ENCODE measurements at places on chromosomes 5 and 9.

DNA sequence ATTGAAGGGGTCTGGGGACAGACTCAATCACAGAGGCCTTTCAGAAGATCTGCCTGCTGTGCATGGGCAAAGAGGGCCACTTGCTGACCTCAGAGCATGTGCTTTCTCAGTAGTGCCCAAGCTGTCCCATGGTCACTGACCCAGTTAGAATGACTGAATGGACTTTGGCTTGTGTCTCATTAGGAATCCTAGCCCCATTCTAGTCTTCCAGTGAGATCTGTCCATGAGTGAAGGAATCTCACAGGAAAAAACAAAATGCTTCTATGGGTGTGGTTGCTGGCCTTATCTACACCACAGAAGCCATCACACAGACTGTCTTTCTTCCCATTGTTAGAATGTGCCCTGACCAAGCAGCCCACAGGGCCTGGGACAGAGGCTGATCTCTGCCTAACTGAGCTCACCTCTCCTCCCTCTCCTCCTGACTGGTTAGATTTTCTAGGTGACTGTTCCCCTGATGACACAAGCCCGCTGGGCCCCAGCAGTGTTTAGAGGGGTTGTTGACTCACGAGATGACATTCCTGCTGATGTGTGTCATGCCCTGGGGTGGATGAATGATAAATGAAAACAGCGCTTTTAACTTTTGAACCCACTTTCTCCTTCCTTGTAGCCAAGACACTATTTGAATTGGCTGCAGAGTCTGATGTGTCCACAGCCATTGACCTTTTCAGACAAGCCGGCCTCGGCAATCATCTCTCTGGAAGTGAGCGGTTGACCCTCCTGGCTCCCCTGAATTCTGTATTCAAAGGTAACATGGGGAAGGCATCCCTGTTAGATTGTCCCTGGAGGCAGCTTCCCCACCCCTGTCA is 24.8 kb downstream of the TGFBI start:
- DNase-seq: no peak

DNA sequence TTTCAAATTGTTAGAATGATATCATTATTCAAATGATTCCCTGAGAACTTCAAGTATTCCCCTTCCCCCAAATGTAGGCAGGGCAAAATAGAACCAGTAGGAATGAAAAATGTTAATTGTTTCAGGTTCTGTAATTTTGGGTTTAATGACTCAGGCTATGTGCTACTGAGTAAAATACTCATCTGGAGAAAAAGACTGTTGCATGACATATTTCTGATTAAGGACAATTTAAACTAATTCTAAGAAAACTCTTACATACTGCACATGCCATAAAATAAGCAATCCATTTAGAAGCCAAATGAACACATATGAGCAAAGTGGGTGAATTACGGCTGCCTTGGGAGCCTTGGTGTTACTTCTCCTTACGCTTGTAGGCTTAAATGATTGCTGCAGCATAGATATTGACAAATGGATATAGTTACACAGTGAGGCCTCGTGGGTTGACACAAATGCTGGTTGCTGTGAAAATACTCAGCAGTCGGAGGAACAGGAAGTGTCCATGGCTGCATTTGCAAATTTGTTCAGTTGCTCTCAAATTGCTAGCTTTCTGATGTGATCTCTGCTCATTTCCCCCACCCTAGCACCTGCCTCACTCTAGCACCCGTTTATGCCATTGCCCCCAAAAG is 174.9 kb upstream of the DMAC1 start:
- DNase-seq: no peak

- no peak for DNase-seq
Measured at GRCh38 chr9:95606489-95607350, 89.9 kb upstream of the PTCH1 start.

DNA sequence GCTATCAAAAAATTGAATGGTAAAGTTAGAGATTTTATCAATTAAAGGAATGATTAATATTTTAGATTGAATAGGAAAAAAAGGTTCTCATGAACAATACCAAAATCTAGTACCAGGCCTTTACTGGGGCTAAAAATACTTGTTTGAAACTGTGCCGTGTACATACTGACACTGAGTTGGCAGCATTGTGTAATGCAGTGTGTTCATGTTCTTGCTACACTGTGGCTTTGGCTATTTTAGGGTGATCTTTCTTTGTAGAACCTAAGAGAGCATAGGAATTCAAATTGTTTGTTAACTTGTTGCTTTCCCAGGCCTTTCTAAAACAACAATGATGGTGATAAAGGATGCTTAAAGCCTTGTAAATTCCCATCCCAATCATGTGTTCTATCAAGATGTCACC is 80.9 kb downstream of the KIF4B start:
- no peak for DNase-seq

DNA sequence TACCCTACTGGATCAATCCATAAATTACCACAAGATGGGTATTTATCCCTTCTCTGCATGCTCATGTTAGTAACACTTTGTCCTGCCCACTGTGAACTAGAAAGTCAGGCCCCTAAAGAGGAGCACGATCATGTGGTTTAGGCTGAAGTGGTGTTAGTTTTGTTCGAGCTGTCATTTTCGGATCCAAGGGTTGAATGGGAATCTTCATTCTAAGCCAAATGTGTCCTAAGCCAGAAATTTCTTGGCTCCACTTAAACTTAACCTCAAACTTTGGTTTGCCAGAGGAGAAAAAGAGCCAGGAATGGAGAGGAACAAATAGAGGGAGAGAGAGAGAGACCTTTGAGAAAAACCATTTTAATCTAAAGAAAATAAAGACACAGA is 837.7 kb upstream of the ZNF608 start:
- DNase-seq: no peak

DNA sequence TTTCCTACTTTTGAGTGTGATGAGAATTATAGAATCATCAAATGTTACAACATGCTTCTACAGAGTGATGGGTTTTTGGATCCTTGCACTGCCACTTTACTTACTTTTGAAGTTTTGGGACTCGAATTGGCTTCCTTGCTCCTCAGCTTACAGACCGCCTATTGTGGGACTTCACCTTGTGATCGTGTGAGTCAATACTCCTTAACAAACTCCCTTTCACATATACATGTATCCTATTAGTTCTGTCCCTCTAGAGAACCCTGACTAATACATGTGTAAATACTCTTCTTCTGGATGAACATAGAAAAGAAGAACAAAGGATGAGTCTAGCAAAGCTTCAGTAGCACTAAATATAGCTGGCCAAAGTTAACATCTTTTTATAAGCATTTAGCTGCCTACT is 98.7 kb upstream of the PDE4D start:
- DNase-seq: no peak

GRCh38 chr9:70363760-70364159 is 50.7 kb downstream of the KLF9 start:
- DNase-seq: no peak

- no peak for DNase-seq
Measured at GRCh38 chr9:69132361-69132760, 41.7 kb upstream of the TJP2 start.

- DNase-seq: no peak
Measured at GRCh38 chr9:8660383-8660782, 860.8 kb upstream of the DMAC1 start.

DNA sequence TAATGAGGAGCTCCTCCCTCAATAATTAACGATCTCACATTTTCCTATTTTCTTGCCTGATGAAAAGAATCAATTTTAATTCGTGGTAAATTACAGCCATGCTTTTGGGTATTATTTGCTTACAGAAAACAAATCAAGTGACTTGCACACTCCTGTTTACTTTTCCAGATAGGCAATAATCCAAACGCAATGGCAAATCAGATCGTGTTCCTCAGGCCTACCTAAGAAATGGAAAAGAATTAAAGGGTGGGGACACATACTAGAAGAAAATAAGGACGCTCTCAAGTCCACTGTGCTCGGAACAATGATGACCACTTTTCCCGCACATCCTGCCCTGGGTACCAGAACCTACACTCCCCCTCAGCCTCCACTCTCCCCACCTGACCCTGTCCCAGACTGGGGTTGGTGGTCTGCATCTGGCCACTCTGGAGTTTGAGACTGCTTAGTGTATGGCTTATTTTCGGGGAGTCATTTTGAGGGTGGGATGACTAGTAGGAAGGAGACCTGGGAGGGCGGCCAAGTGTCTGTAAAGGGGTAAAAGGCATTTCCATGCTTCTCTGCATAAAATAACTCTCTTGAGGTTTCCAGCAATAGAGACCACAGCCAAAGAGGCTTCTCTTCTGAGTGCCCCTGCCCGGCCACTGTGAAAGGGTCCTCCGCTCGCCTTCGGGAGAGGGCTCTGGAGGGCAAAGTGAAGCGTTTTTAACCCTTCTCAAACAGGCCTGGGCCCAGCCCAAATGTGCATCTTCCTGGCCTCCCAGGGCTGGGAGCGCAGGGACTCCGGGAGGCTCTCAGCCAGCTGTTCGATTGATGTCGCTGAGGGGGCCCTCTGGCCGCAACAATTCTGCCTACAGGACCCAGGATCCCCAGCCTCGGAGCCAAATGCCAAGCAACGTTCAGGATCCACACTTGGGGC is 4.5 kb upstream of the OTP start:
- DNase-seq: no peak

- no peak for DNase-seq
Measured at GRCh38 chr9:130846487-130847305, 11.6 kb downstream of the ABL1 start.

DNA sequence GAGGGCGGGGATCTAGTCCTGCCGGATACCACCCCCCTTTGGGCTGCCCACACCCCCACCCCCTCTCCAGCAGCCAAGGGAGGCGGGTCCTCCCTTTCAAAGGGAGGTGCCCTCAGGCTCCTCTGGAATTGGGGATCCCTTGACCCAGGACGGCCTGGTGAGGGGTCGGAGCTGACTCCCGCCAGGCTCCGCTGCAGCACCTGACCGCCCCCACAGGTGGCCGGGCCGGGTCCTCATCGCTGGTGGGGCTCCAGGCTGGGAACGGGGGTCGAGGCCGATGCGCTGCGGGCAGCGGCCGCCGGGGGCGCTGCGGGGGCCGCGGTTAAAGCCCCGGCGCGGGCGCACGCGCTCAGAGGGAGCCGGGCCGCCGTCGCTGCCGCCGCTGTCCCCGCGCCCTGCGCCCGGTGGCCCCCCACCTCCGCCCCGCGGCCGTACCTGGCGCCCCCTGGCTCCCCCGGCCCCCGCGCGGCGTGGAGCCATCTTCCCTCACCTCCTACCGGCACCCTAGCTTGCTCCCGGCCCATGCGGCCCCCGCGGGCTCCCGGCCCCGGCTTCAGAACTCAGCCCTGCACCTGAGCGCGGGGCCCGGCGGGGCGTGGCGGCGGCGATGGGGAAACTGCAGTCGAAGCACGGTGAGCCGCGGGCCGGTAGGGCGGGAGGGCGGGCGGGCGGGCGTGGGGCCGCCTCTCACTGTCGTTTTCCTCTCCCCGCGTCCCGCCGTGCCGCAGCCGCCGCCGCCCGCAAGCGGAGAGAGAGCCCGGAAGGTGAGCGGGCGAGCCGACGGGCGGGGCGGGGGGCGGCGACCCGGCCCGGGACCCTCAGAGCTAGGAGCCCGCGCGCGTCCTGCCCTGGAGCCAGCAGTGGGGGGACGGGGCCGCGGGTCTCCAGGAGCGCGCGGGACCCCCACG is at the start of gene NKD2:
Gene NKD2, plus strand, starts transcription at position 352 of the 908 bp plus-strand sequence. Its CDS starts 256 bp downstream, at position 608.
- no peak for DNase-seq

GRCh38 chr5:141799507-141800167 is 78.6 kb downstream of the PCDH1 start:
- DNase-seq: no peak

DNA sequence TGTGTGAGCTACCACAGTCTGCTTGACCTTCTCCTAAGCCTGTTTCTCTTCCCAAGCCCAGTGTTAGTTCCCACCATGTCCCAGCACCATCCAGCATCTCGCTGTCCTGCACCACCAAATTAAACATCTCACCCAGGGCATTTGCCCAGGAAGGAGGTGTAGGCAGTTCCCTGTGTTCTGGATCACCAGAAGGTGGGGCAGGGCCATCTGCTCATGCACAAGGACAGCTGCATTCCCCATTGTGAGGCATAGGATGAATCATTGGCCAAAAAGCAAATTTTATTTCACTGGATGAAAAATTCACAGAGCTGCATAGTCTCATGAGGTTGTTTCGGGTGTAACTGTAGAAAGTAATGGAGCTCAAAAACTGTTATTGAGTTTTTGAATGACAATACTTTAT is 89.5 kb upstream of the GRIA1 start:
- no peak for DNase-seq

- DNase-seq: no peak
Measured at GRCh38 chr5:131272307-131272706, 8.5 kb downstream of the CDC42SE2 start.

DNA sequence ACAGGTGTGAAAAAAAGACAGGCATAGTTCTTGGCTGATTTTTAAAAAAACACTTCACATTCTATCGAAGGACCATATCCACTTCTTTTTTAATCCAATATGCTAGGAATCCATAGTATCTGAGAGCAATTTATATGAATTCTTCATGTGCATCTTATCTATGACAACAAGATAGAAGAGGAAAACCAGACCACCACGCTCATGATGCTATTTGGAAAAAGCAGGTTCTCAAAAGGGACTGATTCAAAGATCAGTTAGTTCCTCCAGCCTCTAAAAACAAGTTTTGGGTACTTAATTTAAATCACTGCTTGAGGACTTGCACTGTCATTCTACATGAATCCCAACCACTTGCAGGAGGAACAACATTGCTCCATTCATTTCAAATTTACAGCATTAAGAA is 6.3 kb downstream of the MEF2C start:
- no peak for DNase-seq

DNA sequence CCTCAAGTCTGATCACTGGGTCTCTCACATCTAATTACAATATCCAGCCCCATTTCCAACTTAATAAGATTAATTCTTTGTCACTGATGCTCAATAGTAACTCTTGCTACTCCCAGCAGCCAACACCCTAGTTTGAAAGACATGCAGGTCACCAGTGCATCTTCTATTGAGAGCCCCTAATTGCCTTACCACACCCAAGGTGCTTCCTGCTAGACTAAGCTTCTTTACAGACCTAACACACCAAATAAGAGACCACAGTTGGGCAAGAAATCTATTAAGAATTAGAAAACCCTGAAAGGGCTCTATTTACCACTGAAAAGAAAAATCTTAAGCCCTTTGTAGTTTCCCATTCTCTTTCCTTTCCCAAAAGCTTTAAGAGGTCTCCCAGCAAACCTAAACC is 26.5 kb downstream of the ELAVL2 start:
- no peak for DNase-seq

DNA sequence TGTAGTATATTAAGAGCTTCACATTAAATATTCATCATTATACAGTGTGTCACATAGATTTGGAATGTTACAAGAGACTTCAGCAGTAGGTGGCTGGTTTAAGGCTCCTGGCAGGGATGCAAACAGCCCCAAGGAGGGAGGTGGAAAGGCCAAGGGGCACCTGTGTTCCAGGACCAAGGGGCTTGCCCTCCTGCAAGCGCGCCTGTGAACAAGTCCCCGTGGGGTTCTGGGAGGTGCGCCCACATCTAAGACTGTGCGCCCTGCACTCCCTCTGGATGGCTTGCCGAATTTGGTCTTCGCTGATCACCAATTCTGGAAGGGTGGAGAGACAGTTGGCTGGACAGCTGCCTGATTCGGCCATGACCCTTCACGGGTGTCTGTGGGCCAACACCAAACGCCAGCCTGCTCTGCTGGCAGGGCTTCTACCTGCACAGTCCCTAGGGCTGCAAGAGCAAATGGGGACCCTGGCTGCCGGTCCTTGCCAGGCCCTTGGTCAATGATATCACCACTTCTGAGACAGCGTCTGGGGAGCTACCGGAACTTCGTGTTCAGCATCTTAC is 12.1 kb upstream of the SLC25A51 start:
- no peak for DNase-seq

All from stimulated activated CD4-positive, alpha-beta T cell treated with anti-CD3 and anti-CD28 coated beads, Interleukin-1b, Interleukin-23, amount 100 ng/mL, for 24 hours (primary cell).